ENCODE measurements at places on chromosomes 4 and X. TPM values are rescaled to one million over a fixed set of nuclear protein-coding genes. Genes with fewer than 3 reads are reported as not detected.

Gene RIPPLY1
- not detected for total RNA-seq

Gene FATE1
- total RNA-seq: not detected

Gene ATP8A1
- total RNA-seq: 42.1 TPM

DNA sequence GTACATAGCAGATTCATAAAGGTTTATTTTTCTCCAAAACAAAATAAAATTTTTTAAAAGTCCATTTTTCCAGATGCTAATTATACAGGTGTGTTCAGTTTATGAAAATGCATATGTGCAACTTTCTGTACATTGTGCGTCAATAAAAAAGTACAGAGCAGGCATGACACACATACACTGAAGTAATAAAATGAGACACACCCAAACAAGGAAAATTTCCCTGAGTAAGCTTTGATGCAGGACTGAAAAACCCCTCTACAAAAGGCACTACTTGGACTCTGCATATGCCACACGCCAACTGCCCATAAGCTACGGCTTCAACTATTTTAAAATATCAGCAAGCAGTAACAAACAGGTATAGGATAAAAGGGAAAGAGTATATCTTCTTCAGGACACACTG lies 13.8 kb downstream of the ARAP2 start:
- no peak for DNase-seq

DNA sequence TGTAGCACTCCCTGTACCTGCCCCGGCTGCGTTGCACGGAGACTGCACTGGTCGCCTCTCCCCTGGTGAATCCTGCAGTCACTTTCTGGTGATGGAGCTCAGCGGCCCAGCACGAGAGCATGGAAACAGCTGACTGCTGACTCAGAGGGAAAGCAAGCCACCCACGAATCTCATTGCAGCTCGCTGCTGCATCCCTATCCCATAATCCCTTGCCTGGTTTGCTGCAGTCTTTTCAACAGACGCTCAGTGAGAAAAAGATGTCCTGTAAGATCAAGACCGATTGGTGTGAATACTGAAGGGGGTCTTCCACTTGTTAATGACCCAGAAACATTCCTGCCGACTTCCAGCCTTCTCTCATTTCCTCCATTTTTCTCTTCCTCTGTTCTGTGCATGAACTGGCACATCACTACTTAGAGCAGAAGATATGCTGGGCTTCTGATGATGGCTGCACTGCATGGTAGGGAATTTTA lies 52.9 kb downstream of the TRIM2 start:
- peak; percentile 70 for DNase-seq

- no peak for DNase-seq
Observed at GRCh38 chrX:153967536-153968224, 3.9 kb downstream of the HCFC1 start.

Measured in hepatocyte (in vitro differentiated cells).